D341Med (cell line): ENCODE measurements at places on chromosomes 5 and 9.

DNA sequence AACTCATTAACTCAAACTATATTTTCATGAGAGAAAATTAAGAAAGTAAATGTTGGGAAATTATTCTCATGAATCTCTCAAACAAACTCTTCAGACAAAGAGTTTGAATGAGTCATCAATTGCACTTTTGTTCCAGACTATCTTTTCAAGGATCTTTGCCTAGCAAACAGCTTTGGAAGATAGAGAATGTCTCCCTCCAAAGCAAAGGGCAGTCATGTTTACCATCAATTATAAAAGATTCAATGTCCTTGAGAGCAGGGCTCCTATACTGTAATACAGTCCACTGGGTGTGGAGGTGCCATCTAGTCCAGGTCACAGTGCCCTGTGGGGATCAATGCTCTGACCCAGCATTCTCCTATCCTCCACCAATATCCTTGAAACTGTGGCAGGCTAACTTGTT is 1429.3 kb downstream of the EFNA5 start:
- no peak for DNase-seq

DNA sequence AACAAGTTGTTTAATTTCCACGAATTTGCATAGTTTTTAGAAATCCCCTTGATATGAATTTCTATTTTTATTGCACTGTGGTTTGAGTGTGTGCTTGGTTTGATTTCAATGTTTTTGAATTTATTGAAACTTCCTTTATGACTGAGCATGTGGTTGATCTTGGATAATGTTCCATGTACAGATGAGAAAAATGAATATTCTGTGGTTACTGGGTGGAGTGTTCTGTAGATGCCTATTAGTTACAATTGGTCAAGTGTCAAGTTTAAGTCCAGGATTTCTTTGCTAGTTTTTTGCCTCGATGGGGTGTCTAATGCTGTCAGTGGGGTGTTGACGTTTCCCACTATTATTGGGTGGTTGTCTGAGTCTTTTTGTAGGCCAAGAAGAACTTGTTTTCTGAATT is 319.5 kb upstream of the ACTBL2 start:
- DNase-seq = no peak

DNA sequence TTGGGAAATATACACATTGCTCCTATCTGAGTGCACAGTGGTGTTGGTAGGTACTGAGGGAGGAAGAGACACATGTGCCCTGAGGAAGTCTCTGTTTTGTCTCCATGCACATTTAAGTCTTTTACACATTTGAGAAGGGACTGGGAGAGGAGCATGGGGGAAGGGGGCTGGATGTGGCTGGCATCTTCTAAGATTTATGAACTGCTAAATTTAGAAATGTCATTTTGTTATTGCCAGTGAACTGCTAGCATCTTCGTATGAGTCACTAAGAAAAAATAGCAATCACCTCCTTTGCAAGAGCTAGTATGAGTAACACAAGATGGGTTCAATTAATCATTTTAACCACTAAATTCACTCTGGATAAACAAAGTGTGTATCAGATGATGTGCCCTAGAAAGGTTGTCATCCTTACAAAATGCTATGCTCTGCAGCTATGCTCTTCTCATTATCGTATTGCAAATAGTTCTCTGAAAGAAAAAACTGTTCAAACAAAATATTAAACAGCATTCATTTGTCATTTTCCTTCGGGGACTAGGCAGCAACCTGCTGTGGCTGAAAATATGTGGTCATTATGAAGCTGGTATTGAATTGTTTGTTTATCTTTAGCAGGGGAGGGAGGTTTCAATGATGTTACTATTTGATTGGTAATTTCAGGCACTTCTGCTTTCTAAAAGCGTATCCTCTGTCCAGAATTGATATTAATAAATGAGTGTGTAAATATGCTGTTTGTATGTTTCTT is 236.5 kb downstream of the DMRTA1 start:
- no peak for DNase-seq

DNA sequence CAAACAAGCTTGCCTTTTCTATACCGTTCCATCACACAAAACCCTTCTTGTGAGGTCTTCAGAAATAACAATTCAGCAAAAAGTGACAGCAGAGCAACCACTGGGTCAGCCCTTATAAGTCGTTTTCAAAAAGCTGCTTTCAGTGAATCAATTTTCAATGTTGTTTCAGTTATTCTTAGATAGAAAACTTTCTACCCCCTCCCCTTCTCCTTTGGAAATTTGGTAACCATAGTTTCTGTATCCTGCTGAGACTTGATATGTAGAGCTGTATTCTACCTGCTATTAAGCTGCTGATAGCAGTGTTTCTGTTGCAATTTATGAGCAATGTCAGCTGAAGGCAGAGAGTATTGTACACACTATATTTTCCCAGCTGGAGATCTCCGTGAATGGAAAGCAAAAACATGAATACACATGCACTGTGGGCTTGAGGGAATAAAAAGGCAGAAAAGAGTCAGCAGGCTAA is 75.7 kb downstream of the ZNF608 start:
- DNase-seq = no peak

GRCh38 chr9:119369680-119370366 is 588 bp upstream of the BRINP1 start:
- no peak for DNase-seq
